DMS79 (cell line): ENCODE measurements at places on chromosomes 5 and 9.

DNA sequence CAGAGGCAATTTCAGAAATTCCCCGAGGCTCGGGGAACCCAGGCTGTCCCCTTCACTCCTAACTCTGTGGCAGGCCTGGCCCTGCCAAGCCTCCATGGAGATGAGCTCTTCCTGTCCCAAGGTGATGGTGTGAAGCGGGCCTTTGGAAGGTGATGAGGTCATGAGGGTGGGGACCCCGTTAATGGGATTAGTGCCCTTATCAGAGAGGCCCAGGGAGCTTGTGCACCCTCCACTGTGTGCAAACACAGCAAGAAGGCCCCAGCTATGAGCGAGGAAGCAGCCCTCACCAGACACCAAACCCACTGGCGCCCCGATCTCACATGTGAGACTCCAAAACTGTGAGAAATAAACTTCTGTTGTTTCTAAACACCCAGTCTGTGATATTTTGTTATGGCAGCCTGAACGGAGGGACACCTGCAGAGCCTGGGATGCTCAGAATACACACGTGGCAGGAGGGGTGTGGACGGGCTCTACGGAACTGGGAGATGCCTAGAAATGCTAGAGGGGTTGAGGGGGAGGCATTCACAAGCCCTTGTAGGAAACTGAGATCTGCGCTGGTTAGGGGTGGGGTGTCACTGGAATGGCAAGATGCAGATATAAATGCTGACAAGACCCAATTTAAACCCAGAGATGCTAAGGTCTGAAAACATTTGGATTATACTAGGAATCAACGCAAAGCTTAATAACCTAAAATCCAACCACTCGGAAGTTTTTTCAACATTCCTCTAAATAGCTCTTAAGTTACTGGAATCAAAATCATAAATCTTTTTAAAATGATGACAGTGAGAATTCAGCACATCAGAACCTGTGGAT is 46.9 kb downstream of the ADAMTS2 start:
- no peak for DNase-seq

- no peak for DNase-seq
Measured at GRCh38 chr5:66596636-66597182, 516 bp downstream of the MAST4 start.

DNA sequence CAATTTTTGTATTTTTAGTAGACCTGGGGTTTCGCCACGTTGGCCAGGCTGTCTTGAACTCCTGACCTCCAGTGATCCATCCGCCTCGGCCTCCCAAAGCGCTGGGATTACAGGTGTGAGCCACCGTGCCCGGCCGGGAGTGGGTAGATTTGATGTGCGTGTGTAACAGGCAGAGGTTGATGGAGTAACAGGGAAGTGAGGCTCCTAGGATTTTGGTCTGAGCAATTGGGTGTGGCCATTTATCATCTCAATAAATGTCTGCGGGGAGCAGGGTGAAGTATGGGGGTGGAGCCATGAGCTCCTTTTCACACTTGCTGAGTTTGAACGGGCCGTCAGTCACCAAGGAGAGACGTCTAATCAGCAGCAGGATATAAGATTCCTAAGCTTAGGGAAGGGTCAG is 1.2 kb upstream of the REXO4 start:
- no peak for DNase-seq

GRCh38 chr5:110807169-110807568 is 68.4 kb downstream of the SLC25A46 start:
- DNase-seq = no peak

DNA sequence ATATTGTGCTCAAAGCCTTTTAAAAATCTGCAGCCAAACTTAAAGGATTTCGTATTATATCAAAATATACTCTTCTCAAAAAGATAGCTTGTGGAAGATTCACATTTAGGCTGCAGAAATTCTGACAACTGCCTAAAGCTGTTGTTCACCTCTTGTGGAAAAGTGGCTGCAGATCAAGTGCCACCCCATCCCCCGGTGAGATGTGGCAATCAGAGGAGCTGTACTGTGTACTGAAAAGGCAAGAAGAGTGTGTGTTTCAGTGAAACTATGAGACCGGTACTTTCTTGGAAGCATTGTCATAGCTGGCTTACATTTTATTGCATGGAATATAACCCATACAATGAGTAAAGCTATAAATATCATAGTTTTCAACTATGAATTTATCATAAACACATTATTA is 64.3 kb downstream of the CDH18 start:
- no peak for DNase-seq

GRCh38 chr5:59238126-59238902 is 655.2 kb downstream of the PDE4D start:
- DNase-seq = no peak

DNA sequence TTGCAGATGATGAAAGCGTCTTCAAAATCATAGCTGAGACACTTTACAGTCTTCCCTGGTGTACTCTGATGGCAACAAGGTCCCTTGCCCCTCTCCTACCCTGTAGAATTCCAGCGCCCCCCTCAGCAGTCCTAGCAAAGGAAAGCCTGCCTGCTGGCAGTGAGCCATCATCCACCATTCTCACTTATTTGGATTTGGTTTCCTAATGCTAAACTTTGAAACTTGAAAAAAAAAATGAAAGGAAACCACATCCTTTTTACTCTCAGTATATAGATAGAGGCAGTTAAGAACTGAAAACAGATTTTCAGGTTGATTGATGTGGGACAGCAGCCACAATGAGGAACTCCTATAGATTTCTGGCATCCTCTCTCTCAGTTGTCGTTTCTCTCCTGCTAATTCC is at the start of gene GZMA:
Gene GZMA, plus strand, starts transcription at position 299 of the 400 bp plus-strand sequence. Its CDS starts 37 bp downstream, at position 336.
- no peak for DNase-seq

- DNase-seq = no peak
Measured at GRCh38 chr5:80659106-80659505, 4.3 kb upstream of the DHFR start.

DNA sequence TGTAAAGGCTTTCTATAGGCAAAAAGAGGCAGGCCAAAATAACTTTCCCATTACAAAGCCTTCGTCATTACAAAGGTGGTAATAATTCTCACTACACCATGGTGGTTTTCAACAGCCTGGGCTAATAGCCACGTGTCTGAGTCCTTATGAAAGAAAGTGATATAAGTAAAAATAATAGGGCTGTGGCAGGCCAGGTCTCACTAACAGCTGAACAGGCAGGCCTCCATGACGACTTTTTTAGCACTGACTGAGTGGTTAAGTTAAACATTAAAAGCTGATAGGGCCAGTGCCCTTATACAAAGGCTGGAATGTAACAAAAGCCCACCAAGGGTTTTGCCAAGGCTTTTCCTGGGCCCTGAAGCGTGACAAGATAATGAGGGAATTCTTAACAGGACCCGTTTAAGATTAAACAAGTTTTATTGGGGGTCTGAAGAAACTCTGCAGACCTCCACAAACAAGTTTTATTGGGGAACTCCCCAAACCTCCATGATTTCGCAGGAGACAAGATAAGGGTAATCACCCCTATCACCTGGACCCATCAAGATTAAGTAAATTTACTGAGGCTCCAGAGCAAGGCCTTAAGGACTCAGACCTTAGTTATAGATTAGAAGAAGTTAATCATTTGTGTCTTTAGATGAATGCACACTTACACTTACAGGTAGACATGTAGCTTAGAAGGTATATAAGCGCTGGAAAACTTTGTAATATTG is 412.9 kb downstream of the CHSY3 start:
- no peak for DNase-seq

DNA sequence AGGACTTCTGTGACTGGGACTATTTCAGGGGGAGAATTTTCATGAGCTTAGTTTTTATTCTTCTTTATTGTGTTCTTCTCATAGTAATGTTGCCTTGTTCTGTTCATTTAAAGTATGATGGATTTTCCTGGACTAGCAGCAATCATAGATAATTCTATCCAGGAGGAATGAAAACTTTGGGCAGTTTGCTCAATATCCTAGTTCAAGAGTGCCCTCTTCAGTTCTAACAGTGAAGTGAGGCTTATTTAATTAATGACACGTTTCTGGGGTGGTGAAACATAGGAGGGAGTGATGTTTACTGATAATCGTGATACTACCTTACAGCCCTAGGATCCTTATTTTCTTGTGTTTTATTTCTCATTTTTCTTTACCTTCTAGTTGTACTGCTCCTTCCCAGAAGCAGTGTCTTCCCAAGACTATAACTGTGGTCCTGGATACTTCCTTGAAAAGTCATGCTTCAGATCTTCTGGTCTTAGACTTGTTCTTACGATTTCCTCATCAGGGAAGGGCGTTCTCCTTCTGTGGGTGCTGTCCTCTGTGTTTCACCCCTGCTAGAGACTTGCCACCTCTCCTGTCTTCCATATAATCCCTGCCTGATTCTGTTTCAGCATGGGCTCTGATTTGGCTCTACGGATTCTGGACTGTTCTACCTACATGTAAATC is 57.4 kb downstream of the CFAP95 start:
- DNase-seq = no peak

GRCh38 chr9:131276891-131277286 is 579 bp upstream of the FAM78A start:
- no peak for DNase-seq

- no peak for DNase-seq
Measured at GRCh38 chr9:87592554-87593358, 95.1 kb downstream of the DAPK1 start.

DNA sequence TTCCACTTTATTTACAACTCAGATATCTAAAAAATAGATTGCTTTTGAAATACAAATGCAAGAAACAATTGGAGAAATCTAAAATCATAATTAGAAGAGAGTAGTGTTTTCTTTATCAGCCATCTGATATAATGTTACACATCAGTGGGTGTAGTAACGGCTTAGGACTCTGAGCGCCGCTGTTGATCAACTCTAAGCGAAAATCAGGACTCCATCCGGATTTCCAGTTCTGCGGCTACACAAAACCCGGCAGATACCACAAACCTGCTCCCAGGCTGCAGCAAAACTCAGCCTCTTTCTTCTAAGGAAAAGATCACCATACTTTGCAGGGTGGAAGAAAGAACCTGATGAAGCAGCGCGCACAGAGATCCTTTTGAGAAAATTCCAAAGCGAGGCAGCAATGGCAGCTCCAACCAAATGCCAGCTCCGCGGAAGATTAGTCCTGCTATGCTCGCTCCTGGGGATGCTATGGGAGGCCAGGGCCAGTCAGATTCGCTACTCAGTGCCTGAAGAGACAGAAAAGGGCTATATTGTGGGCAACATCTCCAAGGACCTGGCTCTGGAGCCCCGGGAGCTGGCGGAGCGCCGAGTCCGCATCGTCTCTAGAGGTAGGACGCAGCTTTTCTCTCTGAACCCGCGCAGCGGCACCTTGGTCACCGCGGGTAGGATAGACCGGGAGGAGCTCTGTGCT is at the start of gene PCDHGA9:
Gene PCDHGA9, plus strand, starts transcription at position 226 of the 691 bp plus-strand sequence. Its CDS starts 175 bp downstream, at position 401.
- DNase-seq = no peak

DNA sequence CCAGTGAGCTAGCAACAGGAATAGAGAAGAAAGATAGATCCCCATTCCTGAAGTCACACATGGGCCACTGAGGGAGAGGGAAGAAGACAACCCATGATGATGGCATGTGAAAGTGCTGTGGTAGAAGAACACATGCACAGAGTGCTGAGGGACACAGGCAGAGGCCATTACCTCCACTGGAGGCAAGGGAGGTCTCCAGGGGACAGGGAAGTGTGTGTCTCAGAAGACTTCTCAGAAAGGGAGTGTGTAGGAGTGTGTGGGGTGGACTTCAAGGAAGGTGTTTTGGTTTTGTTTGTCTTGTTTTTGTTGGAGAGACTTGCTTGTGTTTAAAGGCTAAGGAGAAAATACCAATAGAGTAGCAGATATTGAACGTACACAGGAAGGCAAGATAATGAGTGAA is 77.0 kb upstream of the SMARCA2 start:
- DNase-seq = no peak

GRCh38 chr5:54537725-54538124 is 20.2 kb downstream of the SNX18 start:
- DNase-seq = no peak

- DNase-seq = peak; percentile 65
Measured at GRCh38 chr9:125759764-125760129, 12.6 kb downstream of the PBX3 start.

DNA sequence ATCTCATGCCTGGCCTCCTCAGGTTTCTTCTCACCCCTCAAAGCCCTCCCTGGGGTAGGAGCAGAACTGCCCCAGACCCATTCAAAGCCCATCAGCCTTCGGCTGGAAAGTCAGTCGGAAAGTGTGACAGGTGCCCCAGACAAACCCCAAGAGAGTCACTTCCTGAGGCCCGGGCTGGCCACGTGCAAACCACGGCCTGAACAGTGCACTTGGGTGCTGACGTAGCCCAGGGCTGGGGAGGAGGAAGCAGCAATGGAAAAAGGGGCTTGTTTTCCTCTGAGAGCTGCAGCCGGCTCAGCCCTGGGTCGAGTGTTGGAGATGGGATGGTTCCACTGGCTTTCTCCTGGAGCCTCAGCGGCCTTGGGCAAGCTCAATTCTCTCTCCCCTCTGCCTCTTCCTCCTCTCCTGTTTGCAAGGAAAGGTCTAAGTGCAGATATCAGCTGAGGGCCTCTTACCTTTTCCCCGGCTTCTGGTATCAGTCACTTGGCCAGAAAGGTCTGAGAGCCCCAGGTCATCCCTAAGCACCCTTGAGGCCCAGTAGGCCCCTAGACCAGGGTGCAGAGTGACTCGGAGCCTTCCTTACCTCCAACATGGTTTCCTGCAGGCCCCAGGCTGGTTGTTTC is 5.9 kb upstream of the EGR1 start:
- DNase-seq = no peak

DNA sequence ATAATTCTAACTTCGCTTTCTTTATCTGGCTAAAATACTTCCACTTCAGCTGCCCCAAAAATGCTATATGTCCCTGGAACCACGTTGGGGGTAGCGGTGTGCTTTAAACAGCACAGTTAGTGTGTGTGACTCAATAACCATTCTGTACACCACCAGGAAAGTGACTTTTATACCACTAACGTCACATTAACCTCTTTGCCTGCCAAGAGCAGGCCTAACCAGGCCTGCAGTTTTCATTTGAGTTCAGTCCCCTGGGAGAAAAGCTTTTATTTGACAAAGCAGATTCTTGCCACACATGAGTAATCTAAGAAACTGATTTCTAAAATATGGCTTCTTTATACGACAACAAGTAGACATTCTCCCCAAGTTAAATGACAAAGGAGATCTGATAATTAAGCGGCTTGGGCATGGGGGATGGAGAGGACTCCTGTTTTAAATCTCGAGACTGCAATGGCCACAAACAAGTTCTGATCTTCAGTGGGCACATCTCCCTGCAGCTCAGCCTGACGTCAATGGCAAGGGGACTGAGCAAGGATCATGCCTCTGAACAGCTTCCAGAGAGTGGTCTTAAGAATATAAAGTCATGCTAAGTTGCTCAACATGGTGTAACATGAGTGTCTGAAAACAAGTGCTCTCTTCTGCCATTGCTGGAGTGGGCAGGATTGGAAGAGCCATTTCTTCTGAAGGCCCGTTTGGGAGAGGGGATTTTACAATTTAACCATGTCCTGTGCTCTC is 91.8 kb downstream of the GLIS3 start:
- DNase-seq = peak; percentile 30

- no peak for DNase-seq
Measured at GRCh38 chr9:6068983-6069382, 53.6 kb upstream of the RANBP6 start.

GRCh38 chr5:173420108-173420507 is 91.9 kb upstream of the STC2 start:
- no peak for DNase-seq

- DNase-seq = no peak
Measured at GRCh38 chr9:124271660-124272059, 13.9 kb downstream of the NEK6 start.
